ENCODE measurements at places on chromosomes 16 and 17. TPM values are rescaled to one million over a fixed set of nuclear protein-coding genes. Genes with fewer than 3 reads are reported as not detected.
A peak's percentile ranks its signal among the peaks of the same experiment; 100 is the strongest.

SLX1A gene
- total RNA-seq = 96.0 TPM

OGFOD3 gene
- 20.6 TPM for total RNA-seq

SHISA9 gene
- 0.46 TPM for total RNA-seq

GCGR gene
- not detected for total RNA-seq

RGS11 gene
- 2.6 TPM for total RNA-seq

P2RX1 gene
- 4.6 TPM for total RNA-seq

GRCh38 chr17:66260688-66261087 is 31.5 kb upstream of the APOH start:
- no peak overlapping the region for H3K4me3 ChIP-seq
- no peak overlapping the region for H3K27ac ChIP-seq
- no peaks in the 10 kb centered on the region for H3K27me3 ChIP-seq
- DNase-seq = no peak
- H3K36me3 ChIP-seq = no peaks in the 10 kb centered on the region
- no peaks in the 10 kb centered on the region for H3K4me1 ChIP-seq

- no peak overlapping the region for H3K27ac ChIP-seq
- H3K4me1 ChIP-seq = peaks cover 6% of the 10 kb centered on the region
- H3K4me3 ChIP-seq = no peak overlapping the region
Observed at GRCh38 chr16:11583889-11584565, 2.7 kb downstream of the LITAF start.

GRCh38 chr16:4534151-4534790 is 4.3 kb downstream of the CDIP1 start:
- no peaks in the 10 kb centered on the region for H3K36me3 ChIP-seq
- no peak overlapping the region for H3K27ac ChIP-seq
- no peak for DNase-seq
- peaks cover 11% of the 10 kb centered on the region for H3K4me1 ChIP-seq
- no peaks in the 10 kb centered on the region for H3K27me3 ChIP-seq

- no peak for DNase-seq
- H3K4me1 ChIP-seq = no peaks in the 10 kb centered on the region
- no peak overlapping the region for H3K27ac ChIP-seq
Observed at GRCh38 chr16:69595127-69596036, 29.6 kb downstream of the NFAT5 start.

DNA sequence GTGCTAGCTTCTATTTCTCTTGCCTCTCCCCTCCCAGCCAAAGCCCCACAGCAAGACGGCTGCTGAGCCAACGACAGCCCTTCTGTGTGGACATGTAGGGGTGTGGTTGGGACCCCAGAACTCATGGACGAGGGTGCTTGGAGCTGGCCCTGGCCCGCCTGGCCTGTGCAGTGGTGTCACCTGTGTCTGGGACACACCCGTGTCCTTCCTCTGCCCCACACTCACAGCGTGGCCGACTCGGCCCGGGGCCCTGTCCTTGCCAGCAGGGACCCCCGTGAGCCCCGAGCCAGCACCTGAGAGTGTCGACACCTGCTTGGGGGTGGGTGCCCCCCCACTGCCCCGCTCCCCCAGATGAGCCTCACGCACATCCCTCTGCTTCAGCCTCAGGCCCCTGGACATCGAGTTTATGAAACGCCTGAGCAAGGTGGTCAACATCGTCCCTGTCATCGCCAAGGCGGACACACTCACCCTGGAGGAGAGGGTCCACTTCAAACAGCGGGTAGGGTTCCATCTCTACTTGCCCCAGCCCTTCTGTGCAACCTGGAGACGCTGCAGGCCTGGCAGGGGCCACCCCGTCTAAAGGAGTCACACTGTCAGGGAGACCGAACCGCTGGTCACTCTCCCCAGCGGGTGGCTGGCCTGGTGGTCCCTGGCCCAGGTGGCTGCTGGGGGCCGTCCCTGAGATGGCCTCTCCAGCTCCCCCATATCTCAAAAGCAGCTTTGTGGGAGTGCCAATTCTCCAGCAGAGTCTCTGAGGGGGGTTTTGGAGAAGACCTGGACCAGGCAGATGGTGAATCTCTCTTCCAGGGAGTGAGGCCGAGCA is 349.8 kb downstream of the SEC14L1 start:
- H3K27ac ChIP-seq = no peak overlapping the region
- H3K36me3 ChIP-seq = no peaks in the 10 kb centered on the region
- DNase-seq = no peak
- peaks cover 9% of the 10 kb centered on the region for H3K4me1 ChIP-seq
- no peaks in the 10 kb centered on the region for H3K27me3 ChIP-seq

DNA sequence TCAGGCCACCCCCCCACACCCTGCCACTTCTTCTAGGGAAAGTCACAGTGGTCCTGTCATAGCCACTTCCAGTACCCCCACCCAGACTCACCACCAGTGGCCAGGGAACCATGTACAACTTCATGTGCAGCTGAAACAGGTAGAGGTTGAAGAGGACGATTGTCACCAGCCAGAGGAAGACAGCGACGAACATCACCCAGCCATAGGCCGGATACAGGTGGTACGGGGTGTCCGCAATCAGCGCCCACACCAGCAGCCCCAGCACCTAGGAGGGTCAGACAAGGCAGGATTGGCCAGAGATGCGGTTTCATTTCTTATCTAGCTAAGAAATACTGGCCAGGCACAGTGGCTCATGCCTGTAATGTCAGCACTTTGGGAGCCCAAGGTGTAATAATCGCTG is 16.7 kb downstream of the ARL2BP start:
- H3K36me3 ChIP-seq = no peaks in the 10 kb centered on the region

- no peaks in the 10 kb centered on the region for H3K4me1 ChIP-seq
- H3K4me3 ChIP-seq = no peak overlapping the region
- DNase-seq = no peak
- no peak overlapping the region for H3K27ac ChIP-seq
- H3K27me3 ChIP-seq = no peaks in the 10 kb centered on the region
Observed at GRCh38 chr16:66475232-66475631, 48.1 kb downstream of the BEAN1 start.

- peaks cover 12% of the 10 kb centered on the region for H3K4me1 ChIP-seq
- DNase-seq = peak; percentile 80
- no peaks in the 10 kb centered on the region for H3K36me3 ChIP-seq
- no peak overlapping the region for H3K27ac ChIP-seq
Observed at GRCh38 chr16:72921620-72922019, 126.3 kb downstream of the ZFHX3 start.

DNA sequence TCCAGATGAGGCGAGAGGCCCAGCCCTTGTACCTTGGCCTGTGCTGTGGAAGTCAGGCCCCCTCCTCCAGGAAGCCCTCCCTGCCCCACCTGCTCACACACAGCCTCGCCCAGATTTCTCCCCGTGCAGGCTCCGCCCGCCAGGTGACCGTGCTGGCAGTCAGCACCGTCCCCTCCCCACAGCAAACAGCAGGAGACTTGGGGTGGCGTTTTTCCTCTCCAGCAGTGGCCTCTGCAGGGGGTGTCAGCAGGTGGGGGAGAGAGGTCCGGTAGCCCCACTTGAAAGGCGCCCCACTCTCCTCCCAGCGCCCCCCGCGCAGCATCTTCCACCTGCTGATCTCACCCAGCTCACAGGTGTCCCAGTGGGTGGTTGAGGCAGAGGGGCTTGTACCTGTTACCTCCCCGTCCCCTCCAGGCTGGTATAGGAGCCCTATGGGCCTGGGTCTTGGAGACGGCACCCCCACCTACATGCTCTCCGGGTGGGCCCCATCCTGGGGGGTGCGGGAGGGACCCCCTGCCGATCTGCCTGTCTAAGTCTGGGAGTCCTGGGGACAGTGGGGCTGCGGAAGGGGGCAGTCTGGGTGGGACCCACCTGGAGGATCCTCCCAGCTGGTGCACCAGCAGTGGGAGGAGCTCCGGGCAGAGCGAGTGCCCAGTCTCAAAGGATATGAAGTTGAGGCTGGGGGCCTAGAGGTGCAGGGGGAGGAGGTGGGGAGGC is 4.2 kb upstream of the C1QTNF8 start:
- H3K27me3 ChIP-seq = peaks cover 18% of the 10 kb centered on the region
- no peak overlapping the region for H3K27ac ChIP-seq
- H3K36me3 ChIP-seq = no peaks in the 10 kb centered on the region
- no peak for DNase-seq
- H3K4me3 ChIP-seq = no peak overlapping the region
- no peaks in the 10 kb centered on the region for H3K4me1 ChIP-seq

DNA sequence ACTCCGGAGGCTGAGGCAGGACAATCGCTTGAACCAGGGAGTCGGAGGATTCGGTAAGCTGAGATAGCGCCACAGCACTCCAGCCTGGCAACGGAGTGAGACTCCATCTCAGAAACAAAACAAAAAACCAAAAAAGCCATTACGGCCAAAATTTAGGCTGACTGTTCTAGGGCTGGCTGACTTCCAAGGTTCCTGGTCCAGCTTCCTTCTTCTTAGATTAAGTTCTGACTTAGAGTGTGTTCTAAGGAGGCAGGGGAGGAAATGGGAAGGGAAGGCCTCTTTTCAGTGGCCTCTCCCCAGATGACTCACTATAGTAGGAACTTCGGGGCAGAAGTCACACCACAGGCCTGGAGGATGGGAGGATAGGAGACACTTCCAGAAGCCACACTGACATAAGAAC is 27.7 kb upstream of the CLEC18B start:
- peaks cover 34% of the 10 kb centered on the region for H3K36me3 ChIP-seq
- no peaks in the 10 kb centered on the region for H3K4me1 ChIP-seq
- DNase-seq = peak; percentile 23
- no peak overlapping the region for H3K4me3 ChIP-seq
- peak overlapping the region; percentile 72 for H3K27ac ChIP-seq

DNA sequence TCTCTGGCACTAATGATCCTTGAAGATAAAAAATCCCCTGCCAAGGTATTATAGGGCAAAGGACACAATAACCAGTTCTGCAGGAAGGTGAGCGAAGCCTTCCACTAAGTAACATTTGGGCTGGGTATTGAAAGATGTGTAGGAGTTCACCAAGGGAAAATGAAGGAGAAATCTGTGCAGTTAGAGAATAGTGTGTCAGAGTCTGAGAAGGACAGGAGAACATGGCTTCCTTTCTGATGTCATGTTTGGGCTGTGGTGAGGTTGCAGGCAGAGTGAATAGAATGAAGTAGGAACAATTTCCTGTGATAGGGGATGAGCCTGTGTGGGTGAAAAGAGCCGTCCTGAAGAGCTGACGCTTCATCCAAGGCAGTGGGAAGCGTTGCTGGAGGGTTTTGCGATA is 24.1 kb upstream of the CIITA start:
- no peak for DNase-seq
- H3K27ac ChIP-seq = no peak overlapping the region
- no peaks in the 10 kb centered on the region for H3K4me1 ChIP-seq
- no peaks in the 10 kb centered on the region for H3K36me3 ChIP-seq
